ENCODE measurements at places on chromosomes 5 and 9. TPM values are rescaled to one million over a fixed set of nuclear protein-coding genes. Genes with fewer than 3 reads are reported as not detected.
A peak's percentile ranks its signal among the peaks of the same experiment; 100 is the strongest.

Gene MVB12B
- 1.6 TPM for total RNA-seq

DNA sequence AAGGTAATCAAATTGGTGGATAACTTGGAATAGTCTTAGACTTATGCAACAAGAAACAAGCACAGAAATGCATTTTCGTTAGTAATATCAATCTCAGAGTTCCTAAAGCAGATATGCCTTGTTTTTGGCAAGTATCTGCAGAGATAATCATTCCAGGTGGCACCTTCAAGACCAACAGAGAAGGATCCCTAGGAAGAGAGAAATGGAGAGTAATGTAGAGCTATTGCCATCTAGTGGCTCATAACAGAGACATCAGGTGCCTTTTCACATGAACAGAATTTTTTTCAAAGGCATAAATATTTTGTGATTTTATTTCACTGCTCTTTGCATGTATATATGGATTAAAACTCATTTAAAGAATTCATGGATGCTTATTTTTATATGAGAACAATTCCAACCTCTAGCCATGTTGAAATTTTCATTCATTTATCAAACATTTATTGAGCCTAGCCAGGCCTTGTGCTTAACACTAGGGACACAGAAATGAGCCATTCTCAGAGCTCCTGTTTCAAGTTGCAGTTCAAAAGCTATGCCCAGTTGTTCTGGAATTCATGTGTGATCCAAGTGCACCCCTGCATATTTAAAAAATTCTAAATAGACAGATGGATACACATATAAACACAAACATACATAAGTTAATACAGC lies 117.5 kb upstream of the OR13F1 start:
- DNase-seq: peak; percentile 34

DNA sequence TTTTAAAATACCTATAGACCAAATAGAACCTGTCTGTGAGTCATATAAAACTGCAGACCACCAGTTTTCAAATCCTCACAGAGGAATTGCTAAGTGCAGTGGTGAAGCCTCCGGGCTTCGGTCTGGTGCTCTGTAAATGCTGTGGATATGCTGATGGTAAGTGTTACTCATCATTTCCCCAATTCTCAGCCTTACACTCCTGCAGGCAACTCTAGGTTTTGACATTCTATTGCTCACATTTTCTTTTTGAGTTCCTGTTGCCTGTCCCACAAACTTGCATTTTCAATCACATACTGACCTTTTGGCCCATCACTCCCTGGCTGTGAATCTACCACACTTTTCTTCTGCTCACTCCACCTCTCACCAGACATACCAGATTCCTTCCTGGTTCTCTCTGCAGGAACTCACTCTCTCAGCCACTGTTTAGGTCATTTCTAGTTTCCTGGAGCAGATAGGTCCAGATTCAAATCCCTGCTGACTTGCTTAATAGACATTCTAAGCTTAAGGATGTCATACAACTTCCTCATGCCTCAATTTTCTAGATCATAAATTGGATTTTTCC lies 192.9 kb downstream of the RAB3C start:
- no peak for DNase-seq

Gene CAPSL
- total RNA-seq: not detected

DNA sequence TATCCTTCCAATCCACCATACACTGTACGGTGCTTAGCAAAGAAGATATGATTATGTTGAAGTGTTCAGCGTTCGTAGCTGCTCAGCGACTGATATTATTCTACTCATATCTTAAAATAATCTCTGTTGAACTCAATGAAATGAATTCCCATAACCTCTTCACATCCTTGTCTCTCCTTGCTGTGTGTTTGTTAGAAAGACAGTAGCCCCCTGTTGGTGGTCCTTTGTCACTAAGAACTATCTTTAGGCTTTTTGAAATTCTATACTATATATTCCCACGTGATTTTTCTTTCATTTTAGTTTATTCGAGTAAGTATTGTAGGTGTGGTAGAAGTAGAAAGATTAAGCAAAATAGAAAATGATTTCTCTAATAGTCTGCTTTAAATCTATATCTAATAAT lies 762.8 kb upstream of the WWC1 start:
- no peak for DNase-seq

GRCh38 chr5:133483406-133484090 lies 128.8 kb downstream of the FSTL4 start:
- DNase-seq: no peak

DNA sequence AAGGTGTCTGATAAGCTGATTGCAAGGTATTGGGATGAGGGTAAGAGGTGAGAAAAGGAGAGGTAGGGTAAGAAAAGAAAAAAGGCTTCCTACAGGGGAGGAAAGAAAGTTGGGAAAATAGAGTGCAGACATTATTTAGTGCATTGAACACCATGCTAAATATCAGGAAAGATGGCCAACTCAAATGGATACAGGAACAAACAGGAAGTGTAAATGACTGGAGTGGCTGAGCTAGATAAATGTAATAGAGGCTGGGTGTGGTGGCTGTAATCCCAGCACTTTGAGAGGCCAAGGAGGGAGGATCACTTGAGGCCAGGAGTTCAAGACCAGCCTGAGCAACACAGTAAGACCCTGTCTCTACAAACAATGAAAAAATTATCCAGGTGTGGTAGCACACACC lies 32.2 kb downstream of the OTP start:
- no peak for DNase-seq

DNA sequence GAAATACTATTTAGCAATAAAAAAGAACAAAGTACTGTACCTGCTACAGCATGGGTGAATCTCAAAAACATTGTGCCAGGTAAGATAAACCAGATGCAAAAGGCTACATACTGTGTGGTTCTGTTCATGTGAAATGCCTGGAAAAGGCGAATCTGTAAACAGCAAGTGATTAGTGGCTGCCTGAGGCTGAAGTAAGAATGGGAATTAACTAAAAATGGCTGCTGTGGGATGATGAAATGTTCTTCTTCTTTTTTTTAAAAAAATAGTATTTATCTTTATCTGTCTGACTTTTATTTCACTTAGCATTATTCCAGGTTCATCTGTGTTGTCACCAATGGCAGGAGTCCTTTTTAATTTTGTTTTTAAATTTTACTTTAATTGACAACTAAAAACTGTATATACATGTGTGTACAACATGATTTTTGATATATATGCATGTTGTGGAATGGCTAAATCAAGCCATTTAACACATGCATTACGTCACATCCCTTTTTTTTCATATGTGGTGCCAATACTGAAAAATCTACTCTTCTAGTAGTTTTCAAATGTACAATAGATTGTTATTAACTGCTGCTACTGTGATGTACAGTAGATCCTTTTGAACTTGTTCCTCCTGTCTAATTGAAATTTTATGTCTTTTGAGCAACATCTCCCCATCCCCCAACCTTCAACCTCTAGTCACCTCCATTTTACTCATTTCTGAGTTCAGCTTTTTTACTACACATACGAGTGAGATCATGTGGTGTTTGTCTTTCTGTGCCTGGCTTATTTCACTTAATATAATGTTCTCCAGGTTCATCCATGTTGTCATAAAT lies 62.9 kb upstream of the TNFAIP8 start:
- DNase-seq: no peak

Gene GDA
- 0.20 TPM for total RNA-seq

Gene JAKMIP2
- total RNA-seq: not detected

GRCh38 chr5:98962587-98962986 lies 33.8 kb upstream of the CHD1 start:
- DNase-seq: no peak

Gene SOX30
- total RNA-seq: not detected

GRCh38 chr9:124749781-124750180 lies 21.3 kb downstream of the NR6A1 start:
- DNase-seq: no peak

Gene SLC46A2
- total RNA-seq: not detected

- no peak for DNase-seq
These were observed 2.3 kb upstream of the CSF2 start for GRCh38 chr5:132071338-132071707.

Gene CD72
- 0.10 TPM for total RNA-seq

Gene IL5
- not detected for total RNA-seq

GRCh38 chr5:58012102-58012501 lies 447.8 kb downstream of the PLK2 start:
- DNase-seq: peak; percentile 52

DNA sequence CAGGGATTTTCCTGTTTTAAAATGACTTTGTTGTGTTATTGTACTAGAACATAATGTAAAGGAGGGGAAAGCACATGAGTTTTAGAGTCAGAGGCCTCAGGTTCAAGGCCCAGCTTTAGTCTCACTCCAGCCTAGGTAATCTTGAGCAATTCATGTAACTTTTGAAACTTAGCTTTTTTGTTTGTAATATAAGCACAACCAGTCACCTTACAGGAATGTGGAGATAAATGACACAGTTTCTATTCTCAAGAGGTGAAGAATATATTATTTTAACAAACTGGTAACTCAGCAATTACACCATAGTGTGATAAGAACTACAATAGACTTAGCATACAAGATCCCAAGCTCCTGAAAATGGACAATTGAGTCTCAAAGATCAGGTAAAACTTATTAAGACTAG lies 51.2 kb downstream of the ADAMTS19 start:
- no peak for DNase-seq

Gene C9orf152
- total RNA-seq: not detected

Gene ARL15
- 9.7 TPM for total RNA-seq

Gene ZMYND19
- total RNA-seq: 16.3 TPM

DNA sequence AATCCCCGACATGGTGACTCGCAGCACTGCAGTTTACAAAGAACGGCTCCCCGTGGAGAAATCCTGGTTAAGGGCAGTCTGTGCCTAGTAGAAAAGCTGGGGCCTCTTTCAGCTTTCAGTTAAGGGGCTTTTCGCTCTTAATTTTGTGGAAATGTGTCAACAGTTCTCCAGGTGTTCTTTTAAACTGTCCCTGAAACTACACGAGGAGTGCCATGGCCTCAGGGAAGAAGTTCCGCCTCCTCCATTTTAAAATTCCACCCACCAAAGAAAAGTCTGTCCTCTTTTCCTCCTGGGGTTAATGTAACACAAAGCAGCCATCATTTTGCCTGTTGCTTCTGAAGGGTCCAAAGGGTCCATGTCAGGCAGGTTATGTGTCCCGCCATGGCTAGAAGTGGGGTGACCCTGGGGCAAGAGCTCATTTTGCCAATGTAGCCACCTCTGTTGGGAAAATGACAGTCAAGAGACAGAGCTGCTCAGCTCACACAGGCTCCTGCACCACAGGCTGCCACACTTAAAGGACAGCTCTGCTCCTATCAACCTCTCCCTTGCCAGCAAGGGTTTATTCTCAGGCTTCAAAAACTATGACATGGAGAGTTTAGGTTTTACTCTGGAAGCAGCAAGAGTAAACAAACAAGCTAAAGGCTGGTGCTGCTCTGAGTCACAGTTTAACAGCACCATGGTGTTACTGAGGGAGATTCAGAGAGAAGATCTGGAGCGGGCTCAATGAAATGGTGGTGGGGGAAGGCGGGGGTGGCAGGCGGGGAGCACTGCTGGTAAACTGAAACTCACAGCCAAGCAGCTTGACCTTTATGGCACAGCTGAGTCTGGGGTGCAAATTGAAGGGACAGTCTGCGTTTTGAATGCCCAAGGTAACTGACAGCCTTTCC lies 3.2 kb downstream of the WHRN start:
- peak; percentile 56 for DNase-seq

- DNase-seq: no peak
These were observed 152.1 kb upstream of the GAS1 start for GRCh38 chr9:87099407-87099806.

Gene C9
- total RNA-seq: not detected

Gene OR1J2
- total RNA-seq: not detected

- DNase-seq: no peak
These were observed 197.0 kb upstream of the DMAC1 start for GRCh38 chr9:7996558-7996957.

DNA sequence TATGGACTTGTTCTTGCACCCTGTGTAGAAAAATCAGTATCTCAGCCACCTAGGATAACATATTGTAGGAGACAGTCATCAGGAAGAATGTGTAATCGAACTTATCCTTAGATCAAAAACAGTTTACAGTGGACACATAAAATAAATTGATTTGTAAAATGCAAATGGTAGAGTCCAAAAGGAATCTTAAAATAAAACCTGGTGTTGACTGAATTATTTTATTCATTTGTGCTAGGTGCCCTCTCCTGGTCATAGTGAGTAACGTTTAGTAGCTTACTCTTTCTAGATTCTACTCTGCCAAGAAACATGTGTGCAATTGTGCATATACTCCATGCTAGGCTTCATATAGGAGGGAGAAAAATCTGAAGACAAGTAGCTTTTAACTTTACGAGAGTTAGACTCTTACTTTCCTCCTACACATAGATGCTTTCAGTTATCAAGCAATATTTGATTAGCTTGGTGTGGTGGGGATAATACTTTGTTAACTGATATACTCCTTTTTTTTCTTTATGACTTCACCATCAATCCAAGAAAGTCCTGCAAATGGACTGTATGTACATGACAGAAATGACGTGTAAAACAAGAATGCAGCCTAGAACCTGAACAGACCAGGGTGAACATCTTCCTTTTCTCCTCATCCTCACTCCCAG lies 23.7 kb upstream of the LOX start:
- peak; percentile 45 for DNase-seq

GRCh38 chr5:36703245-36703860 lies 96.9 kb downstream of the SLC1A3 start:
- DNase-seq: no peak

- DNase-seq: no peak
These were observed 182.9 kb downstream of the SREK1 start for GRCh38 chr5:66327008-66327407.

GRCh38 chr9:86854898-86855523 lies 92.3 kb downstream of the GAS1 start:
- peak; percentile 73 for DNase-seq

Gene DMRT3
- not detected for total RNA-seq

DNA sequence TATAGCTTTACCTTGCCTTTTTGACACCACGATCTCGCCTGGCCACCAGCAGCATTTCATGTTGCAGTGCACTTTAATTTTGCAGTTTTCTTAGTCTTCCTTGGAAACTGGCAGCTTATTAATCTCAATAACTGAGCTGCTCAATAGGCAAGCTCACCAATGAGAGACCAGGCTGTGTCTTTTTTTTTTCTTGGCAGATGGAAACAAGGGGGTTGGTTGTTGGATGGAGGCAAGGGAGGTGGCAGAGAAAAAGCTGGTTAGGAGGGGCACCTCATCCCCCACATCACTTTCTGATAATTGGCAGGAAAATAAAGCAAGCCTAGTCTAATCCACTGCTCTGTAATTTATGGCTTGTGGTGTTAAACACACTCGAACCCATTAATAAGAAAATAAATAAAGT lies 324.5 kb upstream of the WWC1 start:
- DNase-seq: no peak
